Urothelium cell line (cell line): ENCODE measurements at places on chromosomes 5 and 9.
A peak's percentile ranks its signal among the peaks of the same experiment; 100 is the strongest.

DNA sequence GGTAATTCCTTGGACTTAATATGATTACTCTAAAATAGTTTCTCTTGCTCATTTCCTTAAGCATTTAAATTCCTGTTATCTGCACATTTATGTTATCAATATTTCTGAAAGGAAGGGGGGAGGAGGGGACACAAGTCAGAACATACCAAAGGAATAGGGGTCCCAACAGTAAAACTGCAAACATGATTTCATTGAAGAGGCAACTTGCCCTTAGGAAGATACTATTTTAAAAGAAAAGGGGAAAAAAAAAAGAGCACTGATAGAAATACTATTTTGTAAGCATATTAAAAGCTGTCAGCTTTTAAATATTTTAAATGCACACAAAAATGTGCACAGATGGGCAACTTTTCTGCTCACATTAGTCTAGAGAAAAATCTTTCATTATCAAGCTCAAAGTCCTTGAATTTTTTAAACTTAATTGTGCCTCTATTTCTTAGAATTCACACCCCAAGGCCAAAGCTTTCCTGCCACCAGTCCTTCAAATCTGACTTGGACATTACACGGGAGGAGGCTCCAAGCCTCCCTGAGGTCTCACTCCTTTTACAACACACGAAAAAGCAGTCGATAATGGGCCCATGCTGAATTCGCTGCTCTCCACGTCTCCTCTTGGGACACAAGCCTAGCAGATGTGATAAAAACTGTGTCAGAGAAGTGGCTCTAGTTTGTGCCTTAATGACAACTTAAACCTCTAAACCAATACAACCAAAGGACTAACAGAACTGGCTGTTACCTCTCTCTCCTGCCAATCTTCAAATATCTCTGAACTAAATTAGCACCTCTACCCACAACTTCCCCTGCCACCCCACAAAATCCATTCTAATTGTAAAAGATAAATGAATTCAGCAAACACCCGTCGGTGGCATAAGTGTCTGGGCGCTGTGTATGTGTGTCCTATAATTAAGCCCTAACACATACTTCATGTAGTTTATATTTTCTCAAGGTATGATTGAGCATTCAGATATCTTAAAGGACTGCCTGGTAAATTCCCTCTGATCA lies 154.3 kb downstream of the DENND1A start:
- DNase-seq, result no peak

- peak; percentile 12 for DNase-seq
Measured at GRCh38 chr5:174829511-174829864, 105.1 kb downstream of the MSX2 start.

DNA sequence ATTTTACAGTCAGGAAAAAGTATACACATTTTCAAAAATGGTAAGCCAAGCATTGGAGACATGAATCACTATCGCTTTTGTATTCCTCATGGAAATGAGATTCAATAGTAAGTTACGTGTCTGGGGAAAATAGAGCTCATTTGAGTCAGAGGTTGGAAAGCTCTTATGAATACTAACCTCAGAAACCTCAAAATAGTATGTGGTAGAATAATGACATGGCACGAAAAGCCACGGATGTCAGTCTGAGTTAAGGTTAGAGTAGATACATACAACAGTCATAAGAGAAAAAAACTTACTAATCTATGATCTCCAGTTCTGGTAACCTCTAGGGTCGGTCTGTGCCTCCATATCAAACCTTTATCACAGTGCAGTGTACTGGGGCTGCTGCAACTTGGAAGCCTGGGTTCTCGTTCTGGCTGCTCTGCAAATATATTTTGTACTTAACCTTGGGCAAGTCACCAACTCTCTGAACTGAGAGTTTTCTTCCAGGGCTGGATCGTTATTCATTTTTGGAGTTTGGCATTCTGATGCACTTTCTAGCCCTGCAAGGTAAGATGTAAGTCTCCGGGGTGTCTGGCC lies 31.8 kb downstream of the MAP1B start:
- DNase-seq, result peak; percentile 20

- DNase-seq, result peak; percentile 75
Measured at GRCh38 chr9:21294364-21294774, 10.7 kb downstream of the IFNA5 start.

GRCh38 chr5:157130925-157131324 lies 11.7 kb downstream of the MED7 start:
- no peak for DNase-seq

GRCh38 chr5:82854956-82855355 lies 222.2 kb downstream of the TMEM167A start:
- no peak for DNase-seq

DNA sequence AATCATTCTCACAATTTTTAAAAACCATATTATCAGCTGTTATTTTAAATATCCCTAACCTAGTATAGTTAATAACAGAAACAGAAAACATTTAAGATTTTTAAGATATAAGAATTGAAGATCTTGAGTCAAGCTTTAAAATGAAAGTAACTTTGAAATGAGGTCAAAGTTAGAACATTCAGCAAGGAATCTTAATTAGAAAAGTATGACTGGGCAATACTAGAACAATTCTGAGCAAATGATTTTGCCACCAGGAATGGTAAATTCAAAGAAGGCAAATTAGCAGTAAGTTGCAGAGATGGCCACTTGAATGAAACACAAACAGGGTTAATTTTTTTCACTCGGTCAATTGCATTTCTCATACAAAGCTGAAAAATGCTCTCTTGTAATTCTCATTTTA lies 117.9 kb downstream of the NXNL2 start:
- DNase-seq, result no peak

DNA sequence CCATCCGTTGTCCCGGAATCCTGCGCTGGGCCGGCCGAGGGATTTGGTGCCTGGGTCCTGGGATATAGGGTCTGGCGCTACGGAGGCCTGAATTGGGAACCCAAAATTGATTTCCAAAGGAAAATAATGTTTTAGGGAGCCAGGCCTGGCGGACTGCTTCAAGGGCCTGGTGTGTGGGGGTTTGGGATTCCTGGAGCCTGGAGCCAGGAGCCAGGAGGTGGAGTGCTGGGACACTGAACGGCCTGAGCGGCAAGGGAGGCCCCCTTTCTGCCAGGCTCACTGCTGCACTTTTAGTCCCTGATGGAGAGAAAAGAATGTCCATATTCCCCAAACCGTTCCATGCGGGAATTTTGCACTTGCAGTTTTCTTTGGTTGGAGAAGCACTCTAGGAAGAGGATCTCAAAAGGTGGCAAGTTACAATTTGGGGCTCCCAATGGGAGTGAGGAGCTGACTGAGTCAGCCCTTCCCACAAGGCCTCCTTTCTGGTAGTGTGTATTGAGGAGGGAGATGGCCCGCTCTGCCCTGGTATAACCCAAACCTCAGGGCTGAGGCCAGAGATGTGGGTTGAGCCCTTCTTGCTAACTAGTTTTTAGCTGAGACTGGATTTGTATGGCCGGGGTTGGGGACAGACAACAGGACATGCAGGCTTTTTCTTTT lies 2.2 kb downstream of the LMX1B start:
- DNase-seq, result no peak

DNA sequence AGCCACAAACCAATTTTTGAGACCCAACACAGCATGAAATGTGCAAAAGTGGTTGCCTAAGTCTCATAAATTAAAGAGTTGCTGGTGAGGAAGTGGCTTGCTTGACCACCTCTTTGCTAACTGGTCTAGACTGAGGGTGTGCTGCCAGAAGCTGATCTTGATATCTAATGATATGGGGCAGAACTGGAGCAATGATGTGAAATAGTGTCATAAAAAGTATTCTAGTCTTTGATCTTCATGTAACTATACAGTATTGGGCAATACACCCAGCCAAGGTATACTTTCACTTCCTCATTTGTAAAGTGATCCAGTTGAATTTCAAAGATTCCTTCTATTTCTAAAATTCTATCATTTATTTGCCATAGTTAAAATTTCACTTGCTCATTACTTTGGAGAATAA lies 5.9 kb upstream of the YTHDC2 start:
- no peak for DNase-seq

DNA sequence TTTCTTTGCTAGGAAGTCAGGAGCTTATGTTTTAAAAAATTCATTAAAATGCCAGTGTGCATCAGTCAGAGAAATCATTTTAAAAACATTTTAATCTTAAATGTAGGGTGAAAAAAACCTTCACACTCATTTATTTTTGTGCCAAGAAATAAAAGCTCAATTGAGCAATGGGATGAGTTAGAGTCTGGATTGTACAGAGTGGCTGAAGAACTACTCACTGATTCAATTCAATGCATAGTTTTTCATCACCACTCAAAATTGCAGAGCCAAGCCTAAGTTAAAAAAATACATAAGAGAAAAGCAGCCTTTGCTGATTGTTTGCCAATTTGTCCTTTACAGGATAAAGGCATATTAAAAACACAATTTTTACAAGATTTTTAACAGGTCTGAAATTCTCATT lies 168.2 kb upstream of the DMRTA1 start:
- DNase-seq, result no peak

DNA sequence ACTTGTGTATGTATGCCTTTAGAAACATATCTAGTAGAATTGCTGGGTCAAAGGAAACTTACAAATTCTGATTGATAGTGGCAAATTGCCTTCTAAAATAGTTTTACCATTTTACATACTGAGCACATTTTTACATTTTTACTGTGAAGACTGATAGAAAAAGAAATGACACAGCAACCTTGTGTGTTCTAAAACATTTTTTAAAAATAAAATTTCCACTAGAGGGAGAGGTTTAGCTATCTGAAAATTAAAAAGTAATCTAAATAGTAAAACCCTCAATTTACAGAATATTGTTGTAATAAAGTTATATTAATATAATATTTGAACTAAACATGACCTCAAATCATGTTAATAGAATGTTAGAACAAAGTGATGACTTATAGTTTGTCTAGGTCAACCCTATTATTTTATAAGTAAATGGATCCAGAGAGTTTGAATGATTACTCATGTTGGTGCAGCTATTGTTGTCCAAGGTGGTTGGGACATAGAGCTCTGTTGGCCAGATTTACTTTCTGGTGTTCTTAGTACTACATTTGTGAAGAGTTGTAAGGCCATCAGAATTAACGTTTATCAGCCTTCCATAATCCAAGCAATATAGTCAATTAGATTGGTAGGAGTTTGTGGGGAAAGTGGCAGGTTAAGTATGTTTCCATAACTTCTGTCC lies 17.2 kb downstream of the CENPP start:
- no peak for DNase-seq

- DNase-seq, result no peak
Measured at GRCh38 chr9:76677481-76678055, 86.7 kb upstream of the PCA3 start.

GRCh38 chr9:109907400-109907799 lies 127.4 kb downstream of the PALM2AKAP2 start:
- DNase-seq, result no peak

DNA sequence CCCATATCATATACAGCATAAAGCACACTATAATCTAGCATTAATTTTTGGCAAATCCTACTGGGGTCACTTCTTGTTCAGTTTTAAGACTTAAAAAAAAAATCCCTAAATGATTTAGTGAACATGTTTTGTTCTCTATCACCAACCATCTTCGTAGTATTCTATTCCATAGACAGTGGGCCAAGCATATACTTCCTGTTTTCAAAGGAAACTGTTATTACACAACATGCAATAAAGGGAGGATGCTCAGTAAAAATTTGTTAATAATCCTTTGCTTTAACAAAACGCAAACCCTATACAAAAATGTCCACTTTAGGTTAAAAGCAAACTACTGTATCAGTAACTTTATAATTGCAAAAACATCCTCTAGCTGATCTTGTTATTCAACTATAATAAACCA lies 13.0 kb downstream of the CCNH start:
- DNase-seq, result no peak

- DNase-seq, result no peak
Measured at GRCh38 chr9:73178044-73178443, 26.4 kb downstream of the ANXA1 start.

DNA sequence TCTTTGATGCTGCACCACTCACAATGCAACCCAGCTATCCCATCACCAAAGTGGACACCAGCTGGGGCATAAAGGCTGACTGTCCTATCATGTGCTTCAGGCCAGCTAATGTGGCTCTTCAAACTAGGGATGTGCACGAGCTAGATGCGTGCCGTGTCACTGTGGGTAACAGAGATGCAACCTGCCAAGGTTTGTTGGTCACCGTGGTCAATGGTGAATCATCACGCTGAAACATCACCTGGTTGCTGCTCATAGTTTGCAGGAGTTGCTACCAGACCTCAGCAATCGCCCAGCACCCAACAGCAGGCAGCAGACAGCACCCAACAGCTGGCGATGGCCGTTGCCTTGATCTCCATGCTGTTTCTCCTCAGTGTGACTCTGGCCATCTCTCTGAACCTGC lies 2.1 kb upstream of the PCDHGA1 start:
- no peak for DNase-seq

DNA sequence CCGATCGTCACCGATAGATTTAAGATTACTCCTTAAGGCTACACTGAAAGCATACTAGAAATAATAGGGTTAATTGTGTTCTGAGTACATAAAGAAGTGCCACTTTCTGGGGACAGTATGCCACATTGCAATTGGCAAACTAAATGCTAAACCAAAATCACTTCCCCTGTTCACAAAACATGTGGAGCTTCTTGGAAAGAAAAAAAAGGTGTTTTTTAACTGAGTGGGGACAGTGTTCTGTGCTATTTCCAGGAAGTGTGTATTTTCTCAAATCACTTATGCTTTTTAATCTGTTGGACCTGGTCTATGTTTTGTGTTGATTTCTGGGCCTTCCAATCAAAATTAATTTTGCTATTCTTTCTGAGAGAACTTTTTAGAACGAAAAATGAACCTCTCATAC lies 149.3 kb upstream of the MPDZ start:
- no peak for DNase-seq

DNA sequence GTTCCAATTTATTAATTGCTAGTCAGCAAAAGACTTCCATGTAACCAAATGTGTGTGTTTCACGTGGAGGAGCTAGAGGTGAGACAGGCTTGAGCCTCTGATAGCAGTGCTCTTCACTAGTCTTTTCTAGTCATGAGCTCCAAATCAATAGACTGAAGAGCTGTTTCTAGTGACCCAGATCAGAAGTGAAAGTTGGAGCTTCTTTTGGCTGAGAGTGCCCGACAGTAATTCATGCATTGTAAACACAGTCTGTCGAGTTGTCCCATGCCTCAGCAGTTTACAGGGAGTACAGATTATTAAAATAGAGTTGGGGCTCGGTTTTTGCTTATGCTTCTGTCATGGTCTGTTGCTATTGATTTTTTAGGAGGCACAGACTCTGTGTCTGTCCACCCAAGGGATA lies 793.1 kb downstream of the DTWD2 start:
- DNase-seq, result no peak

GRCh38 chr5:171826132-171826531 lies 40.5 kb downstream of the SMIM23 start:
- no peak for DNase-seq

GRCh38 chr9:70510157-70510770 lies 95.8 kb upstream of the KLF9 start:
- peak; percentile 26 for DNase-seq

- no peak for DNase-seq
Measured at GRCh38 chr5:169746147-169746694, 109.1 kb downstream of the DOCK2 start.
